Activated T-cell treated with anti-CD3 and anti-CD28 coated beads, Interleukin-2, amount 50 U/mL, for 4 hours (primary cell): ENCODE measurements at places on chromosomes 5 and 9. TPM values are rescaled to one million over a fixed set of nuclear protein-coding genes. Genes with fewer than 3 reads are reported as not detected.

The TMEM252 gene
- not detected for total RNA-seq

DNA sequence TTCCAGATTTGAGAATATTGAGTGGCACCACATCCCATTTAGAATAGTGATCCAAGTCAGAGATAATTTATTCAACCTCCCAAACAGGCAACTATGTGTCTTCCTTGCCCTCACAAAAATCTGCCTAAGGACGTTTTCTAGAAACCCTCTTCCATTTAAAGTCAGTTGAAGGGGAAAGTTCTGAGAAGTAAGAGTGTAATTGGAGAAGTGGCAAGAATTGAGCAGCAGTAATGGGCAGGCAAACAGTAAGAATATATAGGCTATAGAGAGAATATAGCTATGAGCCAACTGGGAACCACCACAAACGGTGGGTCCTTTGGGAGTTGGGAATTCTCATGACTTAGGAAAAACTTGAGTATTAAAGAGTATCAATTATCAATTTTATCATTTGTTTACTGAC, 31.1 kb upstream of the CETN3 start:
- DNase-seq = no peak

- DNase-seq = no peak
Observed at GRCh38 chr5:159638954-159639559, 277.2 kb upstream of the ADRA1B start.

- DNase-seq = no peak
Observed at GRCh38 chr9:87849144-87849758, 33.4 kb upstream of the SPATA31E1 start.

DNA sequence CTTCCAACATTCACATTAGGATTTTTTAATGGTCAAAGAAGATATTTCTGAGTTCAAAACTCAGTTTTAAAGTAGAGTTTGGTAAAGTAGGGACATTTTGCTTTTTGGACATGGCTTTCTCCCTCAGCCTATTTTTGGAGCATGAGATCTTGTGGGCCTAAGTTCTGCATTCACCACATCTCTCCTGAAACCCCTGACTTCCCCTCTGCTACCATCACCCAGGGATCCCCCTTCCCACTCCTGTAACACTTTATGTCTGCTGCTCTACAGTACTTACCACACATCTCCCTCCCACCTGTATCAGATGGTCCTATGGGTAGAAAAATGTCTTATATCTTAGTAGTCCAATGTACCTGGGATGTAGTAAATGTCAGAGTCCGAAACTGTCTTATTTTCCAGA, 48.2 kb upstream of the JAK2 start:
- no peak for DNase-seq

- DNase-seq = no peak
Observed at GRCh38 chr9:127308652-127309434, 44.3 kb downstream of the GARNL3 start.

DNA sequence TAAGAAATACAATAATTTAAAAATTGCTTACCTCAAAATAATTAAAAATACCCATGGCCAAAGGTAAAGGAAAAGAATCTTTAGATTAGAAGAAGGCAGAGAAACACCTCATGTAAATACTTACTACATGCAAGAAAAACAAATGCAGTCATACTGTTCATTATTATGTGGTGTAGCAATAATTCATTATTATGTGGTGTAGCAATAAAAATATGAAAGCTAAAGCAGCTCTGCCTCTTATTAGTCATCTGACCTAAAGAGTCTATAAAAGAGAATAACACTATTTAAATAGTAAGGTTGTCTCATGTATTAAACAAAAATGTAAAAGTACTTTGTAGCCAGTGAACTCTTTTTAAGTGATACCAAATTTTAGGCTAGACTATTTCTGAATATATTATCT, 6.6 kb downstream of the DTWD2 start:
- no peak for DNase-seq

- DNase-seq = no peak
Observed at GRCh38 chr9:36928670-36929349, 105.3 kb downstream of the PAX5 start.

GRCh38 chr5:66870708-66871107, 274.5 kb downstream of the MAST4 start:
- DNase-seq = no peak

DNA sequence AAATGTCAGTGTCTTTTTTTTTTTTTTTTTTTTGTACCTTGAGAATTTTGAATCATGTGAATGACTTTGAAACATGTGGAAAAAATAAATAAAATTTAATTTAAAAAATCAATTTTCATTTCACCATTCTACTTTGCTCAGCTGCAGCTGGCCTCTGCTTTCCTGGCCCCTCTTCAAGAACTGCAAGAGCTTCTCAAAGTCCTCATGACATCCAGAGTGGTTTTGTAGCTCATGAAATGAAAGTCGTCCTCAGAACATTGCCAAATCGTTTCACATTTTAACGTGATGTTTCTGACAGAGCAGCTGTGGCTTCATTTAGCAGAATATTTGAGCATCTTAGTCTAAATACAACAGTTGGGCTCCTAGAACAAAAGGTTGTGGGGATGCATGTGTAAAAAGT, 47.9 kb upstream of the TMEM215 start:
- DNase-seq = no peak

The PDLIM4 gene
- 0.35 TPM for total RNA-seq

GRCh38 chr5:135373736-135374515, 25.1 kb downstream of the MACROH2A1 start:
- no peak for DNase-seq
